Activated CD4-positive, alpha-beta T cell treated with anti-CD3 and anti-CD28 coated beads, Interleukin-10, Interleukin-2, amounts not matched to agents 100 ng/mL and 50 ng/mL, durations not matched to agents 16 hours and 8 hours (primary cell): ENCODE measurements at places on chromosomes 7 and 10.

DNA sequence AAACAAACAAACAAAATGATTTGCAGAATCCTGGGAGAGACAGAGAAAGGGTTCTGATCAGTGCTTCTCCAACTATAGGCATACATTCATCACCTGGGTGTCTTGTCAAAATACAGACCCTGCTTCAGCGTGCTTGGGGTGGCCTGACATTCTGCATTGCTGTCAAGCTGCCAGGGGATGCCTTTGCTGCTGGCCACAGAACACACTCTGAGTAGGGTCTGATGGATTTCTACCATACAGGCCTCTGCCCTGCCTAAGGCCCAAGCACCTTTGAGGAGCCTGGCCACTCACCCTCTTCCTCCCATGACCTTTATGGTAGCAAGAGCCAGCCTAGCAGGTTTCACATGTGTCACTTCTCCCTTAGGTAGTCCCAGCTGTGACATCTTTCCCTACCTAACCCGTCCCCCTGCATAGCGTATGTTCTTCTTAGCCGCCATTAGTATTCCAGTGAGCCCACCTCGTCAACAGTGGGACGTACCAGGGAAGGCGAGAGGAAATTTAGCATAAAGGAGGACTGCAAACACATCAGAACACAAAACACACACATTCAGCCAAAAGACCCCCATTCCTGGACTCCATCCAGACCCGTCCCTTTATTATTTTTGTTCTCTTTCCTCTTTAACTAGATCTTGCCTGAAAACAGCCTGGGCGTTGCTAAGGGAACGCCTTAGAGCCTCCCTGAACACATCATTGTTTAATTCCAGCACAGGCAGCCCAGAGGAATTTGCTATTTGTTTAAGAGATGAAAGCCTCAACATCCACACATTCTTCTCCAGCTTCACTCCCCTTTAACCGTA is 43.9 kb upstream of the PODXL start:
- DNase-seq = no peak

DNA sequence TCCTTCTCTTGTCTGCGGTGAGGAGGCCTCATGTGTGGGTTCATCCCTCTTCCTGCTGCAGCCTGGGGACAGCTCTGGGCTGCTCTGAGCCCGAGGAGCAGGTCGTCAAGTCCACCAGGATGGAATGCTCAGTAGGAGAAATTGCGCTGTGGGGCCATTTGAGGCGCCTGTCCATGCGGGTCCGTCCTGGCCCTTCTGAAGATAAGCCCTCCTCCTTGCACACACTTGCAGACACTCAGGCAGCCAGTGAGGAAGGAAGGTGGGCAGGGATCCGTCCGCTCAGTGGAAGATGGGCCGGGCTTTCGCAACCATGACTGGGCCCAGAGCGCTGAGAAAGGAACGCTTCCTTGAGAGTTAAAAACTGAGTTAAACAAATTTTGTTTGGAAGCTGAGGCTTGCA is 356.8 kb downstream of the GLRX3 start:
- no peak for DNase-seq

DNA sequence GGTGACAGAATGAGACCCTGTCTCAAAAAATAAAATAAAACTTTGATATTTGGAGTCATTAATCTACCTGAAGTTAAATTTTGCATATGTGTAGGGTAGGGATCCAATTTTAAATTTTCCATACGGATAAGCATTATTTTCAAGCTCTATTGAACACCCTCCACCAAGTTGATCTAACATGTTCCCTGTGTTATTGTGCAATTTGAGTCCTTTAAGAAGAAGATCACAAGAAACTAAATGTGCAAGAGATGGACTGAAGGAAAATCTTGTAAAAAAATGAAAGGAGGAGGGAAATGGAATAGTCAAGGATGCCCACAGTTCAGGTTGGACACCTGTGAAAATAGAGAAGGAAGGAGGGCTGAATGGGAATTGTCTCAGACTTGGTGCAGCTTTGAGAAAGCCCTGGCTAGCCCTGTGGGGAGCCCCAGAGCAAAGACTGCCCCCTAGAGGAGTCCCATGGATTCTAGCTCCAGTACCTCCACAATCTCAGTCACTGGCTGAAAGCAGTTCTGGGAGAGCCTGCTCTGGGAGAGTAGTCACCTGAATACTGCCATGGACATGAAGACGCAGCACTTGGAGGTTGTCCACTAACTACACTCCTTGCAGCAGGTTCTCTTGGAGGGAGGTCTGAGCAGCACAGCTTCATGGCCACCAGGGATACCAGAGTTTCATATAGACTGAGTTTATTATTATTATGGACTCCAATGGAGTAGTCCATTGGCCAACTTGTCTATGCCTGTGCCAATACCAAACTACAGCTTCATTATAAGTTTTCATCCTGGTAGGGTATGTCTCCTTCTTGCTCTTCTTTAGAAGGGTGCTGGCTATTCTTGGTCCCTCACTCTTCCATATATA is 5.7 kb upstream of the TIAL1 start:
- DNase-seq = peak; percentile 56

DNA sequence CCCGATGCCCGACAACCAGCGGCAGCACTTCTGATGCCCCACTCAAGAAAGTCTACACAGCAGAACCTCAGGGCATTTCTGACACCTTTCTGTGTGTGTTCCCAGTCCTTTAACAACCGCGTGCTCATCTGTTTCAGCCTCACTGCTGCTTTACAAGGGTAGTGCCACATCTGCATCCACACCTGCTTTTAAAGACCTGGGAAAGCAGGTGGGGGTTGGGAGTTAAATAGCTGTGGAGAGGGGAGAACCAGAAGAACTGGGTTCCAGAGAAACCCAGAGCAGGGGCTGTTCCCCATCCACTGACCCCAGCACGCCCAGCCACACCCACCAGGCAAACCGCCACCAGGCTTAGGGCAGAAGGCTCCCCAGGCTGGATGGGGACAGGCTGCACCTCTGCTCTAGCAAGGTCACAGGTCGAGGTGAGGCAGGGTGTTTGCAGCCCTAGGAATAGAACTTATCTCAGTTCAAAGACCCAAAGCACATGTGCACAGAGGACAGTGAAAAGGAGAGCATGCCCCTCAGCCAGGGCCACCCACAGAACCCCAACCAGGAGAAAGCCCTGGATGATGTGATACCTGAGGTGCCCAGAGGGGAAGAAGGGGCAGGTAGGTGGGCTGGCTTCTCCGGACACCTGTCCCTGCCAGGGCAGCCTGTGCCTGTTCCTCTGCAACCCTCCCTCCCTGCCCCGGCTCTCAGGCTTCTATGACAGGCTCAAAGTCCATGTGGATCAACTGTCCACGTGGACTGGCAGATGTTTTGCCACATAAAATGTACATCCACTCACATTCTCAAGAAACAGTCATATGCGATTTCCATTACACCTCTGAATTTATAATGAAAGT is 51.3 kb downstream of the COBL start:
- no peak for DNase-seq

DNA sequence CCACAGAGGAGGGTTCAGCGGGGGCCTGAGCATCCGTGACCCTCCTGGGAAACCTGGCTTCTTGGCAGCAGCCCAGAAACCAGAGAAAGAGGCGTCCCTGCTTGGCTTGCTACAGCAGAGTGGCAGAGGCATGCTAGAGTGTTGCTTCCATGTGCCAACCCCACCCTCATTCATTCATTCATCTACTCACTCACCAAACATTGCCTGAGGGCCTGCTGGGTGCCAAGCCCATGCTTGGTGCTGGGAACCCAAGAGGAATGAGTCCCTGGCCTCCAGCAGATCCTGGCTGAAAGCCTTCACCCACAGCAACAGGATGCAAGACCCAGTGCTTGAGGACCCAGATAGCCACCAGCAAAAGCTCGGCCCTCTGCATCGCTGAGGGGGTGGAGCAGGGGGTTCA is 129.0 kb downstream of the CDH23 start:
- DNase-seq = no peak

GRCh38 chr10:36163827-36164226 is 521.7 kb upstream of the FZD8 start:
- no peak for DNase-seq

GRCh38 chr10:73956476-73957359 is 41.2 kb upstream of the VCL start:
- DNase-seq = peak; percentile 68

DNA sequence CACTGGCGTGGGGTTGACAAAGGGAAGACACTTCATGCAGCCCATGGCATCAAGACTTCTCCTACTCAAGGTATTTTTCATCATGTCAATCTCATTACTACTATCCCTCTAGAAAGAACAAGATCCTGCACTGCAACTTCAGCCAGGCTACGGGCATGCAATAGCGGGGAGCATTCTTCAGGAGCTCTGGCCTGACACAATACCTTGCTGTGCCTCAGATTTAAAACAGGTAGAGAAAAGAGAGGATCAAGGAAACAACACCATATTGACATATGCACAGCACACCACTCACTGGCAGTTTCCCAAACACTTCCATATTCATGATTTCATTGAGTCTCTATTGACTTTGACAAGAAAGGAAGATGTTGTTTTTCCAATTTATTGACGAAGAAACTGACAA is 51.5 kb downstream of the DOCK4 start:
- no peak for DNase-seq

GRCh38 chr10:116444527-116445142 is 17.0 kb downstream of the PNLIPRP3 start:
- peak; percentile 19 for DNase-seq

DNA sequence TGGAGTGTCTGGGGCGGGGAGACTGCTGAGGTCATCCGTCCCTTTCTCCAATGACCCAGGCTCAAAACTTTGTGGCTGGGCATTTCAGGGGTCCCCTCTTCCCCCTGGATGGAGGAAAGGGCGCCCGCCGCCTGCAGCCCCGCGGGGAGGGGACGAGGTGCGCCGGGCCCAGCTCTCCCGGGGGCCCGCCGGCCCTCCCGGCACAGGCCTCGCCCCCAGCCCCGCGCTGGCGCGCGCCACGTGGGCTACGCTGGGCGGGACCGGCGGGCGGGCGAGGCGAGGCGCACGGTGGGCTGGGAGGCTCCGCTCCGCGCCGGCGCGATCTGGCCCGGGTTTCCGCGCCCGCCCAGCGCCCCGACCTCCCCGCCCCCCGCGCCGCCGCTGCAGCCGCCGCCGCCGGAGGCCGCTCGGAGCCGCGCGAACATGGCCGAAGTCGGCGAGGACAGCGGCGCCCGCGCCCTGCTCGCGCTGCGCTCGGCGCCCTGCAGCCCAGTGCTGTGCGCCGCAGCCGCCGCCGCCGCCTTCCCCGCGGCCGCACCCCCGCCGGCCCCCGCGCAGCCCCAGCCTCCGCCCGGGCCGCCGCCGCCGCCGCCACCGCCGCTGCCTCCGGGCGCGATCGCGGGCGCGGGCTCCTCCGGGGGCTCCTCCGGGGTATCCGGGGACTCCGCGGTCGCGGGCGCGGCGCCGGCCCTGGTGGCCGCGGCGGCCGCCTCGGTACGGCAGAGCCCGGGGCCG is at the start of gene FOXK1:
Gene FOXK1 (plus strand): TSS at position 410 of the 735 bp plus-strand sequence. CDS start 14 bp downstream, at position 424.
- DNase-seq = peak; percentile 84

DNA sequence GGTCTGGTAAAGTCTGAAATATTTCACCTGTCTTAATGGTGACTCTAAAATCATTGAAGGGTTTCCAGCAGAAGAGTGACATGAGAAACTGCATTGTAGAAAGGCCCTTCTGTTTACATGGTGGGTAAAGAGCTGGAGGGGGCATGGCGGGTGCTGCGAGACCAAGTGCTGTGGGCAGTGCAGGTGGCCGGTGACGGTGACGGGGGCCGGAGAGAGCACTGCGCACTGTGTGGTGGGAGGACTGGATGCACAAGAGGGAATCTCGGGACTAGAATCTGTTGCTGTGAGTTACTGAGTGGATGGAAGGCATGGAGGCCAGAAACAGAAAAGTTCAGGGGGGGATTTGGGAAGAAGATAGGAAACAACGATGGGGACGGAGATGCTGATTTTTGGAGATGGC is 218.7 kb downstream of the USP6NL start:
- no peak for DNase-seq

DNA sequence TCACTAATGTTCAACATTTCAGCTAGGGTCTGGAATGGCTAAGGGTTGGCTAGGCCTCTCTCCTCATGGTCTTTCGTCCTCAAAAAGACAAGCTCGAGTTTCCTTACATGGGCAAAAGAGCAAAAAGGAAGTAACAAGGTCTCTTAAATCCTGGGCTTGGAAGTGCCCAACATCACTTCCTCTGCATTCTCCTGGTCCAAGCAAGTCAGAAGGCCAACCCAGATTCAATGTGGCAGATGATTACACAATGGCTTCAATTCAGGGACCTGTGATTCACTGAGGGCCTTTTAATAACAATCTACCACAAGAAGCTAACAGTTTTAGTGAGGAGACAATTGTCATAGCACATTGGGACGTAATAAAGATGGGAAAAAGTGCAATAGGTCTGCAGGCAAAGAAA is 4.4 kb upstream of the NUP205 start:
- DNase-seq = no peak

DNA sequence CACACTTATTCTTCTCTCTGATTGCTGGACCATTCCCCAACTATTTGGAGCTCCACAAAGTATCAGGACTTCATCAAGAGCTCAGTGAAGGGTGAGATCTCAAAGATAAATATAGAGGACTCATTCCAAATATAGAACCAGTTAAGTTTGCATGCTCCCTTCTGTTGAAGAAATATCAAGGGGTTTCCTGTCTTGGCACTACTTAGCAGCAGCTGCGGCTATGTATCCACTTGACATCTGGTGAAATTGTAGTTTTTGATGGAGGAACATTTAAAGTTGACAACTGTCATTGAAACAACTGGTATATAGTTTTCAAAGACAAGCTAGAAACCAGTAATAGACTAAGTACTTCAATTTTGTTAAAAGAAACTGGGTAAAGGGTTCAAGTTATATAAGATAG is 1.0 kb upstream of the SPAG6 start:
- DNase-seq = no peak

GRCh38 chr7:27739909-27740448 is at the start of gene TAX1BP1:
Gene TAX1BP1, plus strand, starts transcription at chr7:27740162. Its CDS starts 8,363 bp downstream, at chr7:27748525.
- peak; percentile 97 for DNase-seq

- DNase-seq = no peak
These were observed 206.7 kb upstream of the KCTD7 start for GRCh38 chr7:66421830-66422475.

GRCh38 chr10:28793482-28793881 is 116.2 kb downstream of the BAMBI start:
- no peak for DNase-seq

DNA sequence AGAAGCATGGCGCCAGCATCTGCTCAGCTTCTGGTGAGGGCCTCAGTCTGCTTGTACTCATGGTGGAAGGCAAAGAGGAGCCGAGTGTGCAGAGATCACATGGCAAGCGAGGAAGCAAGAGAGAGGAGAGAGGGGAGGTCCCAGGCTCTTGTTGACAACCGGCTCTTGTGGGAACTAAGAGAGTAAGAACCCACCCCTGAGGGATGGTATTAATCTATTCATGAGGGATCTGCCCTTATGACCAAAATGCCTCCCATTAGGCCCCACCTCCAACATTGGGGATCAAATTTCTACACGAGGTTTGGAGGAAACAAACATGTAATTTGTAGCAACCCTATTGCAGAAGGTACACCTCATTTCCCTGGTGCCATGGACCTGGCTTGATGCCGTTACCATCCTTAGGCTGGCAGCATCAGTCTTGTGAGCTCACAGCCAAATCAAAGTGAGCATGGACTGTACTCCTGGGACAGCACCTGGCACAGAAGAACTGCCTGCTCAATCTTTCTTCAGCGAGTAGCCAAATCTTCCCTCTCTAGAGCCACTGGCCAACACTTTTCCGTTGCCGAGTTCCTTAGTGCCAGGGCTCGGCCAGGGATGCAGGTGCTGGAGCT is 6.5 kb downstream of the BTBD16 start:
- no peak for DNase-seq
